ENCODE measurements at places on chromosomes 3 and 15.

GRCh38 chr3:852033-852432 lies 240.8 kb upstream of the CNTN6 start:
- no peak for DNase-seq

GRCh38 chr3:31752305-31753049 lies 219.8 kb downstream of the STT3B start:
- DNase-seq, result no peak

GRCh38 chr15:62464705-62465104 lies 299.6 kb upstream of the C2CD4B start:
- peak; percentile 84 for DNase-seq

DNA sequence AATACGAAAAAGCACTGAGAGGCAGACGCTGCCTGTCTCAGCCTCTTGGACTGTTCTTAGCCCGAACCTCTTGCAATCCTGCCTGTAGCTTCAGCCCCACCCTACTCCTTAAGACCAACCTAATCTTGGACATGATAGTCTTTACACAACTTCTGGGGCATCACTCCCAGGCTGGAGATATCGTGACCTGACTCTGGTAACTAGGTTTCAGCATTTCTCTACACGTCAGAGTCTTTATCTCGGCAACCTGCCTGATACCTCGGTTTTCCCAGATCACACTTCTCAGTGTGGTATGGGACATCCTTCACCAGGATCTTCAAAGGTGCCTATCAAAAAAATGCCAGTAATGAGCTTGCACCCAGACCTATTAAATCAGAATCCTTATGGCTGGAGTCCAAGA lies 590.2 kb upstream of the KCNMB2 start:
- DNase-seq, result no peak

DNA sequence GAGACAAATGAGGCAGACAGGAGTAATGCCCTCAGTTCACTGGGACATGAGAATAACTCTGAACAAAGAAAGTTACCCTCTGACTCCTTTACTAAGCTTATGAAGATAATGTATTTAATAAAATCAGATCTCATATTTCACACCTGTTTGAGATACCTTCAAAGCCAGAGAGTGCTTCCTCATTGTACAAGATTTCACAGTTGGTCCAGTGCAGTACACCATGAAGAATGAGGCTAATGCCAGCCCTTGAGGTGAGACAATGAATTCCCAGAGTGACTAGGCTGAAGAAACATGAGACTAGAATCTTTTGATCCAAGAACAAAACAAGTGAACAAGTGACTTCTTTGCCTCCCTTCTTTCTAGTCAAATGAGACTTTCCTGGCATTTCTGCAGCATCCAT lies 1133.8 kb downstream of the TUSC7 start:
- no peak for DNase-seq

GRCh38 chr3:23806534-23807423 lies 1.0 kb downstream of the UBE2E1 start:
- no peak for DNase-seq

DNA sequence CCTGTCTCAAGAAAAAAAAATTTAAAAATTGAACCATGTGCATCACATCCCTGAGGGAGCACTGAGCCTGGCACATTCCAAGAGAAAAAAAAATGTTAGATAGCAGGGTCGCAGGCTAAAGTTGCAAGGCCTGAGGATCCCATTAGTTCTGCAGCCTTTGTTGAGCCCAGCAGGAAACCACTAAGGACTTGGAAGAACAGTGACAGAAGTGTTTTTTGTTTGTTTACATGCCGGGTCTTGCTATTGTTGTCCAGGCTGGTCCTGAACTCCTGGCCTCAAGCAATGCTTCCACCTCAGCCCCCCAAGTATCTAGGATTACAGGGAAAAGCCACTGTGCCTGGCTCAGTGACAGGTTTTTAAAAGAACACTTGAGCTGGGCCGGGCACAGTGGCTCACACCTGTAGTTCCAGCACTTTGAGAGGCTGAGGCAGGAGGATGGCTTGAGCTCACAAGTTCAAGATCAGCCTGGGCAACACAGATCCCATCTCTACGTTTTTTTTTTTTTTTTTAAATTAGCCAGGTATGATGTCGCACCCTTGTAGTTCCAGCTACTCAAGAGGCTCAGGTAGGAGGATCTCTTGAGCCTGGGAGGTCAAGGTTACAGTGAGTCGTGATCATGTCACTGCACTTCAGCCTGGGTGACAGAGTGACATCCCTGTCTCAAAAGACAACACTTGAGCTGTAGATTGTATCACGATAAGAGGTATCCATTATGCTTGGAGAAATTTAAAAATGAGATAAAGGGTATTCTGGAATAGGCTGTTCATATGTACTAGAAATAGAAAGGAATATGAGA lies 15.2 kb downstream of the CHAC1 start:
- DNase-seq, result no peak

- DNase-seq, result no peak
These were observed 175.9 kb downstream of the PDZRN3 start for GRCh38 chr3:73448761-73449301.

DNA sequence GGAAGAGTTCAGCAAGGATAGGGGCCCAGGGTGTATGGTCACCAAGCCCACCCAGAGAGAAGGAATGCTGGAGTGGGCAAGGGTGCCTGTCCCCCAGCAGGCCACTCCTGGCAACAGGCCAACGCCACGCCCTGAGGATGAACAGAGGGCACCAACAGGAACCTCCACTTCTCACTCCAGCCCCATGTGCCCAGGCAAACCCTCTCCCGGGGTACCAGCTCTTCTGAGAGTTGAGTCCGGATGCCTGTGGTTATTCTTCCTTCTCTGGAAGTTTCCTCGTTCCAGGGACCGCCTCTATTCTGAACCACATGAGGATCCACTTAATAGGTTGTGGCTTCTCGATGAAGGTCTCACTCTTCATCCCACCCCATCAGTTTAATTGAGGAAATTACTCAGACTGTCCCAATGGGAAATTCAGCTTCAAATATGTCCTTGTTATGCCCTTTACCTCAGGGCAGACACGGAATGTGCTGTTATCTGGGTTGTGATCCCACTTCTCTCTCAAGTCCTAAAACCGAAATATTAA lies 114.3 kb downstream of the LIPC start:
- DNase-seq, result no peak

GRCh38 chr15:57198654-57199291 lies 177.5 kb upstream of the CGNL1 start:
- DNase-seq, result no peak

DNA sequence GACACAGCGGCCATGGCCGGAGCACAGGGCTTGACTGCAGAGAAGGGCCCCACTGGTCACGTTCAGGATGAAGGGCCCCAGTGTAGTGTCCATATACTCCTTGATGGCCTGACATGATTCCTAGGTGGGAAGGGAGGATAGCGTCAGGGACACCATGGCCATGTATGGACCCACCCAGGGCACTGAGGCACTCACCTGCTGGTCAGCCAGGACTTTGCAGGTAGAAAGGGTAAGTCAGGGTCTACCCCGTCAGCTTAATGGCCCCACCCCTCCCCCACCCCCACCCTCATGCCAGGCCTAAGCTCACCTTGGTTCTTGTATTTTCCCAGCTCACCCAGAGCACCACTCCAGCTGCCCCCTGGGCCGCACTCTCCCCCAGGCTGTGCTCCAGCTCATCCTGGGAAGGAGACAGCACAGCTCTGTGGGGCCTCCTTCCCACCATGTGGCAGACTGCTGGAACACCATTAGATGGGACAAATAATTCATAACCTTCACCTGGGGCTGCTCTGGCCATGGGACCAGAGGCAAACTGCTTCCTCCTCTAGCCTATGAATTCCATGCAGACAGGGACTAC lies 1.6 kb upstream of the HYAL3 start:
- no peak for DNase-seq

GRCh38 chr3:11076711-11077110 lies 77.6 kb upstream of the HRH1 start:
- DNase-seq, result no peak

GRCh38 chr3:114649331-114649730 lies 355.5 kb downstream of the TIGIT start:
- no peak for DNase-seq

GRCh38 chr3:81363816-81364215 lies 397.6 kb downstream of the GBE1 start:
- no peak for DNase-seq

- no peak for DNase-seq
These were observed 12.9 kb downstream of the NISCH start for GRCh38 chr3:52468336-52468735.

DNA sequence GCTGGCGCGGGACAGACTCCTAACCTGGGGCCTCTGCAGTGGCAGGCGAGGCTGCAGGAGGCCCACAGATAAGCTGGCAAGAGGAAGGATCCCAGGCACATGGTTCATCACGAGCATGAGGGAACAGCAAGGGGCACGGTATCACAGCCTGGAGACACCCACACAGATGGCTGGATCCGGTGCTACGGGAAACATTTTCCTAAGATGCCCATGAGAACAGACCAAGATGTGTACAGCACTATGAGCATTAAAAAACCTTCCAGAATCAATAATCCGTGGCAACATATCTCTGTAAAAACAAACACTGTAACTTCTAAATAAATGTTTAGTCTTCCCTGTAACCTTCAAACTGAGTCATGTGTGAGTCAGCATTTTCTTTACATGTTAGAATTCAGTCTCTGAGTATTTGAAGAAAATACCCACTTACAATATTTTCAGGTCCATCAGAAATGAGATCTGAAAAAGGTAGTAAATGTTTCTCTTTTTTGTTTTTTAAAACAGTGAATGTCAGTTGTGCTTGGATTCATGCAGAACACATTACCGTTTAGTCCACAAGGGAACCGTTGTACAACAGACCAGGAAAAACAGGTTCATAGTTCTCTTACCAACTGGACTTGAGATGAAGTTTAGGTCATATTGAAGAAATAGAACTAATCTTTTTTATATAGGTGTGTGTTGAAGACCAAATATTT lies 75.9 kb downstream of the BOC start:
- DNase-seq, result peak; percentile 30

GRCh38 chr3:146543461-146544001 lies 876 bp downstream of the PLSCR1 start:
- no peak for DNase-seq

DNA sequence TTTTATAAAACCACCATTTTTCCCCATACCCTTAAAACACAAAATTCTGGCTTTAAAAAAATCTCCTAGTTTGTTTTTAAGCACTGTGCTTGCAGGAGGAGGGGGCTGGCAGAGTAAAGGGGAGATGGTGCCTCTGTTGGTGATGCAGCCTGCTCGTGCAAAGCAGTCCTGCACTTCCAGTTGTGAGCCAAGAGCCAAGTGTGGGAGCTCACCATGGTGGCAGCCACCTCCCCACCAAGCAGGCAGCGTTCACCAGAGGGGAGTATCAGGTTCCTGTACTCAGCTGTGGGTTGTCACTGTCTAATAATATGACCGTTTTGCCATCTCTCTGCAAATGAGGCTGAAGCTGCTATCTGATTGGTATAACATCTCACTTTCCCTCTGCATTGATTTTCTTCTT lies 164.8 kb downstream of the SYNPR start:
- no peak for DNase-seq

GRCh38 chr15:80906159-80906766 lies 83.4 kb downstream of the MESD start:
- DNase-seq, result peak; percentile 8

DNA sequence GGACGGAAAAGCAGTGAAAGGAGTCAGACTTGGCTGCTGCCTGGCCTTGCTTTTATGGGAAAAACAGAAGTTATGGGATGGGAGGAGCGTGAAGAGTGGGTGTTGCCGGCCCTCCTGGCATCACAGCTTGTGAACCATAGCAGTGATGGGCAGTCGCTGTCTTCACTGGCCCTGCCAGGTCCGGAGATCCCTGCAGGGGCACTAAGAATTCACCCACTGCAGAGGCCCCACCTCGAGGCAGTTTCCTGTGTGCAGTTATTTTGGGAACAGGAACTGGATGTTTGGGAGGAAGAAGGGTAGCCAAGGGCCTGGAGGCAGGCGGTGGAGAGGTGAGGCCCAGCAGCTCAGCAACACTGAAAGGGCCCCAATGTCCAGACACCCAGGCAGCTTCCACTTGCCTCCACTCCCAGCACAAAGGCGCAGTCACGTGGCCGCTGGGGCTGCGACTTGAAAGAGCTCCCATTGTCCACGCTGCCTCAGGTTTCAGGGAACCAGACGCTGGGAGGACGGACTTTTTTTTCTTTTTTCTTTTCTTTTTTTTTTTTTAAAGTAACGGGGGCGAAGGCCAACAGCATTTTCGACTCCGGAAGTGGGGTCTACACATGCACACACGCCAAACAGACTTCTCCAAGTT lies 255.6 kb downstream of the ZNF621 start:
- DNase-seq, result no peak

DNA sequence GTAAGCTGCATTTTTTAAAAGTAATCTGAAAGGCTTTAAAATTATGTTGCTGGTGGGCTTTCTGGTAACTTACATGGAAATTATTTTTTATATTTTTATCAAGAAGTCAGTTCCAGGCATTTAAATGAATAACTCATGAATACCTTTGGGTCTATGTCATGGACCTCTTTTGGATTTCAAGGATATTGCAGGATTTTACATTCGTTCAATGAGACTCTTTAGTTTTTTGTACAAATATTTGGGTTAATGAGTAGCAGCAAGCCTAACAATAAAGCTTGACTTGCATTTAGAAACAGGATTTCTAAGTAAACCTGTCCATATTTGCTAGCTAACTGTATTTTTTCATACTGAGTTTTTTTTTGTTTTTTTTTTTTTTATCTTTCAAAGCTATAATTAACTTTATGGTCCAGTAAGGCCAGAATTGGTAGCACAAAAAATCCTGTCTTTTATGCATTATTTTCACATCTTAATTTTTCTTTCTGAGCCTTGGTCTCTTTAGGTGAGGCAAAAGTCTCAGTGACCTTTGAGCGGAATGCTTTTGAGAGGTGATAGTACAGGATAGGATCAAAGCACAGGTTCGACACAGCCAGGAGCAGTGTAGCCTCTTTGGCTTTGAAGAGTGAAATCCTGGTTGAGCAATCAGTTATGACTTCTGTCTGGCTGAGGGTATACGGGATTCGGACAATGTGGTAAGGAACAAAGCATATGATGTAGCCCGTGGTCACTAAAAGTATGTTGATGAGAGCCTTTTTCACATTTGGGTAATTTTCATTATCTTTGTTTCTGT lies 4.8 kb downstream of the GPR171 start:
- DNase-seq, result peak; percentile 45

GRCh38 chr3:71035886-71036285 lies 547.6 kb downstream of the FOXP1 start:
- no peak for DNase-seq

DNA sequence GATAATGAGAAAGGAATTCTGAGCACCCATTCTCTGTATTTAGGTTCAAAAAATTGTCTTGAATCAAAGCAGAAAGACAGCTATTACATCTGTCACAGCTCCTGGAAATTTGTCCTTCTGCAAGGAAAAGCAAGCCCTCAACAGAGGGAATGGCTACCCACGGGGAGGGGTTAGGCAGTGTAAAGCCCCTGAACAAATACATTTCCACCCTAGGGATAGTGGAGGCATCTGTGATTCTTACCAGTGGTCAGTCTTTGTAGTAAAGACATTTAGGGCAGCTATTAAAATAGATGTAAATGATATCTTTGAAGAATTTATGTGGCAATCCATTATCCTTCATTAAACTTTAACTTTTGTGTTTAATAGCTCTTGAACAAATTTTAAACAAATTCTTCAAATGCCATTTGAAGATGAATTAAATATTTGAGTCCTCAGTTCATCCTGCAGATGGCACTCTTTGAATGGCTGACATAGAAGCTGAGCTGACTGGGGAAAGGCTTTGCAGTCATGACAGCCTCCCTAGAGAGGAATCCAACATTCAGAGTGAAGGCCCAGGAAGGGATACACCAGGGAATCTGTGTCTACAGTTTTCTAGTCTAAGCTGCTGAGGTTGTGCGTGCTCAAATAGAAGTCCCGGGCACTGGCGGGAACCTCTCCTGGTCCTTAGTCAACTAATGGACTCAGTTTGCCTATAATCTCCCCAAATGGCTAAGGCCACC lies 359.7 kb upstream of the ROPN1 start:
- DNase-seq, result peak; percentile 64

GRCh38 chr3:194395212-194395611 lies 3.9 kb downstream of the GP5 start:
- peak; percentile 38 for DNase-seq

All from fibroblast of skin of left quadriceps (primary cell).